ENCODE measurements at places on chromosomes 11 and 22.
A peak's percentile ranks its signal among the peaks of the same experiment; 100 is the strongest.

- DNase-seq, result no peak
Observed at GRCh38 chr22:43707648-43708047, 104.5 kb downstream of the EFCAB6 start.

GRCh38 chr11:46907606-46908005 lies 10.7 kb downstream of the LRP4 start:
- DNase-seq, result no peak

- no peak for DNase-seq
Observed at GRCh38 chr11:115122274-115122673, 381.9 kb downstream of the CADM1 start.

- no peak for DNase-seq
Observed at GRCh38 chr11:76456571-76456970, 11.8 kb downstream of the EMSY start.

DNA sequence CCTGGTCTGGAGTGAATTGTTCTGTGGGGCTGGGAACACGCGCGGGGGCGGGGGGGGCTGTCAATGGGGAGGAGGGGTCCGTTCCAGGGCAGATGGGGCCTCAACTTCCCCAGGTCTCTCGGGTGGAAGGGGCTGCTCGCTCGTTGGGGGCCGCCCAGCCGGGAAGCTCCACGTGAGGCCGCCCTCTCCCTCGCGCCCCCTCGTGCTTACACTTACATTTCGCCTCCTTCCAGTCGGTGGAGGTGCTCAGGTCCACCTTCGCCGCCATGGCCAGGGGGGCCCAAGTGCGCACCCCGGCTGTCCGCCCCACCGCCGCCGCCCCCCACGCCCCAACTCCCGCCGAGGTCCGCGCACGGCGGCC lies 452 bp downstream of the MACROD1 start:
- DNase-seq, result no peak

DNA sequence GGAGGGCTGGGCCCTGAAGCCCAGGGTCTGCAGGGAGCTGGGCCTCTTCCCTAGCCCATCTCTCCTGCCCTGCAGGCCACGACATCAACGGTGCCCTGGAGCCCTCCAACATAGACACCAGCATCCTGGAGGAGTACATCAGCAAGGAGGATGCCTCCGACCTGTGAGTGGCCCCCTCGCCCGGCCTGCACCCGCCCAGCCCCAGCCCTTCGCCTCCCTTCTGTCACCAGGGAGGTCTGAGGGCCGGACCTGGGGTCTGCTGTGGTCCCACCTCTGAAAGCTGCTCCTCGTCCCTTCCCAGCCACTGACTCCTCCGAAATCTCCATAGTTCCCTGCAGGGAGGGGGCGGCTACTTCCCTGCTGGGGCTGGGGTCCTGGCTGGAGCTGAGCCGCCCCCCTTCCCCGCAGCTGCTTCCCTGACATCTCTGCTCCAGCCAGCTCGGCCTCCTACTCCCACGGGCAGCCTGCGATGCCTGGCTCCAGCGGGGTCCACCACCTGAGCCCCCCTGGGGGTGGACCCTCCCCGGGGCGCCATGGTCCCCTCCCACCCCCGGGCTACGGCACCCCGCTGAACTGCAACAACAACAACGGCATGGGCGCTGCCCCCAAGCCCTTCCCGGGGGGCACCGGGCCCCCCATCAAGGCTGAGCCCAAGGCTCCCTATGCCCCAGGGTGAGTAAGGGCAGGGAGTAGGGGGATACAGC lies 13.3 kb downstream of the MYRF start:
- DNase-seq, result no peak

DNA sequence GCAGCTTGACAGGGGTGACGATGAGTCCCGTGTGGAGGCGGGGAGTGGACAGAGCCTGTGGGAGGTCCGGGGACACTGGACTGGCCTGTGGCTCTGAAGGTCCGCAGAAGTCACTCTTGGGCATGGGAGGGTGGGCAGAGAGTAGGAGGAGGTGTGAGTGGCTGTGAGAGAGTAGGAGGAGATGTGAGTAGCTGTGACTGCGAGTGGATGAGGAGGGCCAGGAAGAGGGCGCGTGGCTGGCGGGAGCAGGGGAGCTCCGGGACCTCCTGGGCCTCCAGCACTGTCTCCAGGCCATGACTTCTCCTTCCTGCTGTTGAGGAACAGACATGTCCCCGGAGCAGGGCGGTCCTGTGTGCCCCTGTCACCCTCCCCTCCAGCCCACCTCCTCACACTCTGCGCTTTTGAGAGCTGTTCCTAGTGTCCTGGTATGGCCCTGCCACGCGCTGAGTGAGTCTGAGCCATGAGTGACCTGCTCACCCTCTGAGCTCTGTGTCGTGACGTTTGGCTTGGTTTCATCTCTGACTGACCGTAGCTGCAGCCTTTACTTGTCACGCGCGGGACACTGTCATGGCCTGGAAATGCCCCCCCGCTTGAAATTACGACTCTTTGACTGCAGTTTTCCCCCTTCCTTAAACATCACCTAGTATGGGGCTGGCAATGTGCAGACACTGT lies 391.5 kb downstream of the TBC1D22A start:
- DNase-seq, result no peak

GRCh38 chr11:113473983-113474361 lies 1.2 kb downstream of the DRD2 start:
- DNase-seq, result no peak

- peak; percentile 23 for DNase-seq
Observed at GRCh38 chr11:64092111-64092760, 56.5 kb downstream of the FLRT1 start.

All from amygdala (tissue), 56 donors.